ENCODE measurements at places on chromosomes 11 and 22.

- no peak for DNase-seq
Measured at GRCh38 chr11:72391638-72392423, 42.5 kb downstream of the CLPB start.

DNA sequence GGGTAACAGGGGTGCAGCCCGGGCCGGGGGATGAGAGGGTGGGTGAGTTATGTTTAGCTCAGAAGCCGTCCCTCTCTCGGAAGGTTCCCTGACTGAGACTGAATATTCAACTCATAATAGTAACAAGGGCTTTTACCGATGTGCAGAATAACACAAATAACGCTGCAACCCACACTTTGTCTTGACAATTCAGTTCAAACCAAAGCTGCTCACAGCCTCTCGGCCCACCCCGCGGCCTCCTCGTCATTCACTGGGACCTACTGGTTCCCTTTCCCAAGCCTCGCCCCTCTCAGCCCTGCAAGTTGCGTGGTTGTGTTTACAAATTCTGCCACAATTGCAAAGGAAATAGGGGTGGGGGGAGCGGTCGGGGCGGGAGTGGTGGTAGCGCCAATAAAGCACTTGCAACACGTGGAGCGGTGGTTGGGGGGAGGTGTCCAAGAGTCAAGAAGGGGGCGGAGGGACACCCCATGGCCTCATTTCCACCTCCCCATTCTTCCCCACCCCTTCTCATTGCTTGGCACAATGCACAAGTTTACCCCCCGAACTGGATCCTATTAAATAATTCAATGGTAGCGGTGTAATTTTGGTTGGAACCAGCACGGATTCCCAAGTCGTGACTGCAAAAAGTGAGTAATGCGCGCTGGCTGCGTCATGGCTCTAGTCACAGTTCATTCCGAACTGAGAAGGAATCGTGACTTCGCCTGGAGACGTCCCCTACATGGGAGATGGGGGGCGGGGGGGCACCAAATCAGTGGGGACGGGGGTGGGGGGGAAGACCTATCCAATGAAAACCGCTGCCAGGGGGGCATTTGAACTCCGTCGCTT, 102.0 kb upstream of the HSD17B12 start:
- DNase-seq: no peak

GRCh38 chr11:65277631-65278277, 16.0 kb downstream of the POLA2 start:
- DNase-seq: no peak

DNA sequence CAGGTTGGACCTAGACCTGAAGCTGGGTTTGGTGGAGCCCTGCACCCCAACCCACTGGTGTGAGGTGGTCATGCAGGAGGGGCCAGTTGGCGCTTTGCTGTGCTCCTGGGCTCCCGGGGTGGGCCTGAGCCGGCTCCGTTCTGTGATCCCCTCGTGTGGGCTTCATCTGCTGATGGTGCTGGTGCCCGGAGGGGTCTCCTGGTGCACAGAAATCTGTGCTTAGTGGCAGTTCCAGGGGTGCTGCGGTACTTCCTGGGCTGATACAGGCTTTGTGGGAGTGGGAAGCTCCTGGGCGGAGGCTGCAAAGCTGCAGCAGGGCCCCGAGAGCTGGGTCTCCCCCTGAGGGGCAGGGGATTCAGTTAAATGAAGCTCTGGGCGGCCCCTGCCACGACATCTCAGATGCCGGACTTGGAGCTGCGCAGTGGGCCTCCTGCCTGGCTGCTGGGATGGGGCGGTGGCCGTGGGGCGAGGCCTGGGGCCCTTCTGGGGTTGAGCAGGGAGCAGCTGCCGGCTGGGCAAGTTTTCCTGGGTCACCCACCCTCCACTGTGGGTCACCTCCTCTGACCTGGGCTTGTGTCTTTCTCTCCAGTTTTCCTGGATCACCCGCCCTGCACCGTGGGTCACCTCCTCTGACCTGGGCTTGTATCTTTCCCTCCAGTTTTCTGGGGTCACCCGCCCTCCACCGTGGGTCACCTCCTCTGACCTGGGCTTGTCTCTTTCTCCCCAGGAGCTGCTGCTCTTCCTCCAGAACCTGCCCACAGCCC, 410.5 kb downstream of the TBC1D22A start:
- no peak for DNase-seq

DNA sequence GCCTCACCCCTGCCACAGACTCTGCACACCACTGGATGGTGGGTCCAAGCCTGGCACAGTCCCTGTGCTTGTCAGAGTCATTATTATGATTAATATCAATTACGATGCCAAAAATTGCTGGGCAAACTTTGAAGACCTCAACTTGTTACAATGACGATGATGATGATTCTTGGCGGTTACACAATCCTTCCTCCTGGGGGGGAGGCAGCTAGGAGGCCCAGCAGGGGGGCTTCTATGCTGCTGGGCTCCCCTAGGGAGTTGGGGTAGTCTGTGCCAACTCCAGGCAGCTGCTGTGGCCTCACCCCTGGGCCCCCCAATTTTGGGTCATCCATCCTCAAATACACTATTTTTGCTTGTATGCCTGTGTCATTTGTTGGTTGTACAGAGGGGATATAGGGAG, 12.0 kb downstream of the SLC35E4 start:
- no peak for DNase-seq

- DNase-seq: no peak
Measured at GRCh38 chr11:134170919-134171281, 52.9 kb downstream of the NCAPD3 start.

GRCh38 chr22:21736084-21736642, 569 bp upstream of the YPEL1 start:
- no peak for DNase-seq

DNA sequence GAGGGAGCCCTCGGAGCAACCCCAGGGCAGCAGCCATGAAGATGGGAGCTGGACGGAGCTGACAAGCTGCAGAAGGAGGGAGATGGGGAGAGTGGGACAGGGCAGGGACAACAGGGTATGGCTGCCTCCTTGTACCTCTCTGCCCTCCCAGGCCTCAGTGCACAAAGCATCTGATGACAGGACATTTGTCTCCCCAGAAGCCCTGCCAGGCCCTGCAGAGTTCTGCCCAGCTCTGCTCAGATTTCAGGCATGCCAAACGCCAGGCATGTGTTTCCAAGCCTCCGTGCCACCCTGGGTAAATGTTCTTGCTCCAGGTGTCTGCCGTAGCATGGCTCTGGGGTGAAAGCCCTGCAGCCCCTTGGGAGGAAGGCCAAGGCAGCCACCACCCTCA, 1.1 kb upstream of the IFITM10 start:
- DNase-seq: no peak

GRCh38 chr22:41831828-41832552, 915 bp upstream of the SREBF2 start:
- DNase-seq: no peak

DNA sequence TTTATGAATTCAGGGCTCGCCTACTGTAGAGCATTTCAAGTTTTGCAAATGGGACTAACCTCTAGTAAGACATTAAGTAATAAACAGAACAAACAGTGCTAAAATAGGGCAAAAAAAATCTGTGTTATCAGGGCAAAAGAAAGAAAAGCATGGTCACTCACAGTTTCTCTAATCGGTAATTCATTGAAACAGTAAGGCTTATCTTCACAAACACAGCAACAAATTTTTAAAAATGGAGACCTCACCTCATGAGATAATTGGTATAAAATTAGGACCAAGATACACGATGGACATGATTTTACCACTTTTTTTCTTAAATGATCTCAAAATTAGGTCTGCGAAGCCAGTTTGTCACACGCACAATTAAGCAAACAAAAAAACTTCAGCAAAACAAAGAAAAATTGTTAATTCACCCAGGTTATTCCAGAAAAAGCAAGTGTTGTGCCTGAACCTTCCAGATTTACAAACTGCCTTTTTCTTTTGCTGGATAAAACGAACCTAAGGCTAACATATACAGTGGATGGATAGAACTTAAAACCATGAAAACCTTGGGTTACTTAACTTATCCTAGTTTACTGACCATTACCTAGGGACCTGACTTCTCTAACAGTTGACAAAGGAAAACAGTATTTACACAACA, 1.4 kb downstream of the TMEM123 start:
- no peak for DNase-seq

DNA sequence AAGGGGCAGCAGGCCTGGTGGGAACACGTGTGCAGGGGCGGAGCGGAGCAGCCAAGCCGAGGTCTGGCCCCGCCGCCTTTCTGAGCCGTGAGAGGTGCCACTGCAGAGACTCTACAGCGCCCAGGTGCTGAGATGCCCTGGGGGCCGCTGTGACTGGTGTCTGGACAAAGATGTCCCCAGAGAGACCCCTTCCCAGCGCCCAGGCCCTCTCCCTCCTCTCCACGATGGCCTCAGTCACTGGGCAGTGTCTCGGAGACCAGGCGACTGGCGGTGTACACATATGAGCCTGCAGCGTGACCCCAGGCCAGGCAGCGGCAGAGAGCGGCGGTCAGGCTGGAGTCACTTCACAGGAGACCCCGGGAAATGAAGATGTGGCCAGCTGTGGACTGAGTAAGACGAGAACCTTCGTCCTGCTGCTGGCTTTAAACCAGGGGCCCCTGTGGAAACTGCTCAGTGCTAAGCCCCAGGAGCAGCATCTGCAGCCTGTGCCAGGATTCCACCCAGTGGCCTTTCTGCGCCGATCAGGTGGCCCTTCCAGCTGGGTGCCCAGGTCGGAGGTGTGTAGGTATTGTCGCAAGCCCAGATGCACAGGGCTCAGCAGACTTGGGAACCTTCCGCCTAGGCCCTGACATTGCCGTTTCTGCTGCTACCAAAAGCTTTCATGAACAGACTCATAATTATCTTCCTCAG, 34.7 kb downstream of the MOB2 start:
- DNase-seq: no peak

DNA sequence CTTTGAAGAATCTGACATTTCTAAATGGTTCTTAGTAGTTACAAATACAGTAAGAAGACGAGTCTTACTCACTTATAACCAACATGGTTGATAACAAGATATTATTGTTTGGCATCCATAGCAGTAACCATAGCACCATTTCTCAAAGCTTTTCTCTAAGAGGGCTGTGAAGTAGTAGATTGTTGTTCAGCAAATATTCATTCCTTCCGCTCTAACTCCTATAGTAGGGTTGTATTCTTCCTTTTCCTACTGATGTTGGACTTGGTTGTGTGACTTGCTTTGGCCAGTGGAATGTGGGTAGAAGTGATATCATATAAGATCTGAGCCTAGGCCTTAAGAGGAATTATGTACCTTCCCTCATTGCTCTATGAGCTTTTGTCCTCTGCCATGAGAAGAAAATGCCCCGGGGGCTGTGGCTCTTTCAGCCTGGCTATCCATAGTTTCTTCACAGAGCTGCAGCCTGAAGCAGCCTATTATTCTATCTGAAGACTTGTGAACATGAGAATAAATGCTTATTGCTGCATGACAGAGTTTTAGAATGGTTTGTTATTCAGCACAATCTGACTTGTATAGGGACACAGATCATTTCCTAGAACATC, 28.9 kb upstream of the ZBED5 start:
- DNase-seq: no peak

GRCh38 chr22:49115197-49115596, 712.5 kb downstream of the BRD1 start:
- DNase-seq: no peak

Measured in retinal pigment epithelial cell (primary cell).